ENCODE measurements at places on chromosomes 5 and 9. TPM values are rescaled to one million over a fixed set of nuclear protein-coding genes. Genes with fewer than 3 reads are reported as not detected.

DNA sequence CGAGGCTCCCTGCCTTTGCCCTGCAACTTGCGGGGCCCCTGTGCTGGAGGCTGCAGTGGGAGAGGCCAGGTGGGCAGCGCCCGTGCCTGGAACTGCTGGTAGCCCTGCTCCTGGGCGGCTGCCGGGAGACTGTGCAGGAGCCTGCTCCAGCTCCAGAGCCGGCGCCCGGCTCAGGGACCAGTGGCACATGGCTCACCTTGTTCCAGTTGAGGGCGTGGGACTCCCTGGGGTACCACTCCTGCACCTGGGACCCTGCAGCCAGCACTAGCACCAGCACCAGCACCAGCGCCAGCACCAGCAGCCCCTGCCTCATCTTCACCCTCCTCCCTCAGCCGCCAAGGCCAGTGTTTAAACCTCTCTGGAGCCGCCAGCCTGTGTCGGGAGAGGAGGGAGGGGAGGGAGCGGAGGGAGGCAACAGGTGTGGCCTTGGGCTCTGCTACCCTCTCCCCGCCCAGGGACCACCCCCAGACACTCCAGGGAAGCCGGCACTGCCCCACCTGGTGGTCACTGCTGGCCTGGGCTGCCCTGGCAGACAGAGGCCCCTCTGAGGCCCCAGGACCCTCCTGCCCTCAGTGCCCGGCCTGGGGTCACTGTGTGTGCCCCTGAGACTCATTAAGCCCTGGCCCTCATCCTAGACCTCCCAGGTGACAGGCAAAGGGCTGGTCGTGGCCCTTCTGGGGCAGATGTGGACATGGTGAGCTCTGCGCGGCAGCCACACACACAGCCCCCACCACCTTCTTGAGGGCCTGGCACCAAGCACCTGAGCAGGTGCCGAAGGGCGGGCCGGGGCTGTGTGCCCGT is at the start of gene LCN10:
Gene LCN10 (minus strand): TSS at position 350 of the 801 bp plus-strand sequence. CDS start 37 bp downstream, at position 313.
- DNase-seq: no peak

GRCh38 chr5:135823881-135824280 is 10.6 kb upstream of the SLC25A48 start:
- DNase-seq: no peak

GRCh38 chr5:159286420-159287035 is 23.4 kb downstream of the UBLCP1 start:
- DNase-seq: no peak

- no peak for DNase-seq
Measured at GRCh38 chr9:136354592-136355085, 8.9 kb downstream of the DNLZ start.

GRCh38 chr9:129852579-129852978 is 17.3 kb downstream of the USP20 start:
- no peak for DNase-seq

GRCh38 chr9:107142430-107142829 is 140.6 kb upstream of the RAD23B start:
- no peak for DNase-seq

DNA sequence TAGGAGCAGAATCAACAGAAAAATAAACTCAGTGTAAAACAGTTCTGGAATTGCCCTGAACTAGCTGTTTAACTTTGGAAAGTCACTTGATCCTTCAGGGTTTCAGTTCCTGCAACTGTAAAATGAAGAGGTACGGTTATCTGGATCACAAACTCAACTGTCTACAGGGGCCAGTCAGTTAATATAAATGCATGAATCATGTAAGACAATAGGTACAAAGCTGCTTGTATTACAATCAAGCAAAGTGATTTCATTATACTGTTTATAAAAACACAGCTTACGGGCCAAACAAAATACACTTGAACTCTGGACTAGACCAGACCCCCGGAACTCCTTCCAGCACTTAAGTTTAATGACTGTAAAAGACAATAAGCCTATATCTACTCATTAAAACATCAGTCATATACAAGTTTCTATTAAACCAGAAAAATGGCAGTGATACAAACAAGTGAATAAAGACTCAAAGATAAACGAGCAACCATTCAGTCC is 73.0 kb downstream of the MRPS27 start:
- no peak for DNase-seq

- DNase-seq: no peak
Measured at GRCh38 chr9:34686231-34686630, 4.8 kb downstream of the CCL19 start.

DNA sequence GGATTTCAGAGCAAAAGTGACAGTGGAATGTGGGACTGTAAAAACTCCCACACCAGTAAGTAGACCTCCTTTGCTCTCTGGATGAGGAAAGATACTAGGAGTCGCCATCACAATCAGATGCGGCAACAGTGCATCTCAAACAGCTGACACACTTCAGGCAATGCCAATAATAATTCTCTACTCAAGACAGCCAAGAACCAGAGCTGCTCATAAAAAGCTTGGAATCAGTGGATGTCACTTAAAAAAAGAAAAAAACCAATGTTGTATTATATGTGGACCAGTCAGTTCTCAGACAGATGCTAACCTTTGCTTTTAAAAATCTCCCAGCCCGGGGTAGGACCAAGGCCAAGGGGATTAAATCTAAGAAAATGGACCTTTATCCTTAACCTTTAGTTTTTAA is 185.0 kb downstream of the GNA14 start:
- DNase-seq: no peak

- DNase-seq: no peak
Measured at GRCh38 chr9:134054891-134055811, 12.7 kb downstream of the BRD3 start.

FBN2 gene
- 8.6 TPM for total RNA-seq

SAXO1 gene
- not detected for total RNA-seq

LCN6 gene
- not detected for total RNA-seq

ARL14EPL gene
- total RNA-seq: not detected

CARTPT gene
- not detected for total RNA-seq

TCOF1 gene
- 13.6 TPM for total RNA-seq

ZNF454 gene
- total RNA-seq: 9.8 TPM

All from occipital lobe (tissue), 3 donors.